Stimulated activated CD4-positive, alpha-beta T cell treated with anti-CD3 and anti-CD28 coated beads, Interleukin-4, amount 100 ng/mL, for 4 hours (primary cell): ENCODE measurements at places on chromosomes 3 and 15.

DNA sequence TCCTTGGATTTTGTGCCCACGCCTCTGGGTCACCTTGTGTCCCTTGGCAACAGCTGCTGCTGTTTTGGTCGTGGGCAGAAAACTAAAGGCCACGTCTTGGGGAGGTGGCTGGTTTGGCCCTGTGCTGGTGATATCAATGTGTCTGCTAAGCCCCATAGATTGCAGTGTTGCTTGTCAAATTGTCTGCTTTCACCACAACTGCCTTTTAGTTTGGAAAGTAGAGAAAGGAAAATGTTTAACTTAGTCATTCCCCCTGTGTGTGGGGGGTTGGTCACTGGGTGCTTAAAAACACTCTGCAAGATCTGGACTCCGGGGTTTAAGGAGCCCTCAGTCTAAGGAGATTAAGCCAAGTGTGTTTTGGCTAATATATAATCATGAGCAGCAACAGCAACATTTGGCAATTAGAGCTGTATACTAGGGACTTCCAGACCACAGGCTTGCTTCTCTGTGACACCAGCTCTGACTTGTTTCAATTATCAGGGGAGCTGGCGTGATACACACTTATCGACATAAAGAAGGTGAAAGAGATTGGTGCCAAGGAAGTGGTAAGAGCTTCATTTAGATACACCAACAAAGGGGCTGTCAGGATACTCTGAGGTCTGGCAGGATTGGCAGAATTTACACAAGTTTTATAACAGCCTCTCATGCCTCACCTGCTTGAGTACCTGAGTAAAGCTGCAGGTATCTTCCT lies 3.5 kb downstream of the SMAD3 start:
- DNase-seq = no peak

GRCh38 chr3:69020424-69020823 lies 6.9 kb upstream of the EOGT start:
- DNase-seq = no peak

DNA sequence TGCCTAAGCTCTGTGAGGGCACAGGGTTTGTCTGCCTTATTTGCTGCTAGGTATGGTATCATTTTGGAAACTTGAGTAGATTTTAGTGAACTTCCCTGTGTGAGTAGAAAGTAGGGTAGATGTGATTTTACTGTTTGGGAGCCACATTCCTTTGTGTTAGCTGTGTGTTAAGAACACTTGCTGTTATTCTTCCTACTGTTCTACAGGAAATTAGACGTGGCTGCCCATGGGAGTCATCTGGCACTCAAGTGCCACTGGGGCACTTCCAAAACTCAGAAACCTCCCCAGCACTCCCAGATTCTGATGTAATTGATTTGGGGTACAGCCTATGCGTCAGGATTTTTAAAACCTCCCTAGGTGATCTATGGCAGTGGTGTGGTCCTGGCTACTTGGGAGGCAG lies 369.9 kb upstream of the C2CD4B start:
- DNase-seq = no peak

DNA sequence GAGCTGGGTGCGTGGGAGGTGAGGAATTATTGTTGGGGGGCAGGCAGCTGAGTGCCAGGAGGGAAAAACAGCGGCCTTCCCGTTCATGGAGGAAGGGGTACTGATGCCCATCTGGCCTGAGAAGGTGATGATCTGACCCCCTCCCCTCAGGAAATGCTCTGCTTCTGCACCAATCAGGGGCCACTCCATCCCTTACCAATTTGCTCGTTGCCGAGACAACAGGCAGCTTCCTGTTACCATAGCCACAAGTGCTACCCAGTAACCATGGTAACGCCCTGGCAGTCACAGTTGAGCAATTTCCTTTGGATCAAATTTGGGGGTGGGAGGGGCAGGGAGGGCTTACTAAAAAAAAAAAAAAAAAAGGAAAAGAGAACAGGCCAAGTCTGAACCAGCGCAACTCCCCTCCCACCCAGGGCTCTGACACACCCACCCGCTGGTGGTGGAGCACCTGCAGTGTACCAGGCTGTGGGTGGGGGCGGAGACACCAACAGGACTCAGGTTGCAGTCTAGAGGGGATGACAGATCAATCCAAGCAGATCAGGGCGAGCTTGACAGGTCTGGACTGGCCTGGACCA lies 13.7 kb downstream of the CELF6 start:
- peak; percentile 1 for DNase-seq

DNA sequence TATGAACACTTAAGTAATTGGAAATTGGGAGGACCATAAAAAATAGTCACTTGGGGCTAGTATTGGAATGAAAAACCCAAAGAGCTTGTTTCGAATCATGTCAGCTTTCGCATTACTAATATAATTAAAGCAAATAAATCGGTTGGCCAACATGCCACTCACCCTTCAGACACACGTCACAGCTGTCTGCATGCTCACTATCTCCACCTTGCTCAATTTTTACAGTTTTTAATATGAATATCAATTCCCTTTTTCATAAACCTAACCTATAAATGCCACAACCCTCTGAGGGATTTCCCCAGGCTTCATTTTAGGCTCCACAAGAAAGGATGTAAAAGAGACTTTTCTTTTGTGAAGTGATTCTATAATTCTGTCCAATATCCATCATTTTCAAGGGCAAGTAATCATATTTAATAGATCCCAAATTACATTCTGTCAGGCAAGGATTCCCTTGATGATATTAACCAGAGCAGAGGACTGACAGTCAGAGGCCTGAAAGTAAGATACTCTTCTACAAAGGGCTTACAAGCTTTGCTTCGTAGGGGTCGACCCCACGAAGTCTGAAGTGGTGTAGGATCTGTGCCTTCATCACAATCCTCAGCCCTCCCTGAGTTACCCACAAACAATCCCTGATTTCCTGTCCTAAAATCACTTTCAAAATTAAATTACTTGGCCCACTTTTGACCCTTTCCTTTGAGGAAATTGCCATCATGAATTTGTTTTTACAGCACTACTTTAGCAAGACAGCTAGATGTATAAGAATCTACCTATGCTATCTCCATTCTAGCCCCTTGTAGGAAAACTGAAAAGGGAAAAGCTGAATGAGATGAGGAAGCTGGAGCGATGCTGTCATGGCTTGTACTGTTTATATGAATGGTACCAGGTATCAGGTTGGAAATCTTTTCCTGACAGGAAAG lies 44.5 kb downstream of the NANOGP8 start:
- DNase-seq = no peak
